ENCODE measurements at places on chromosomes 4 and X. TPM values are rescaled to one million over a fixed set of nuclear protein-coding genes. Genes with fewer than 3 reads are reported as not detected.

DNA sequence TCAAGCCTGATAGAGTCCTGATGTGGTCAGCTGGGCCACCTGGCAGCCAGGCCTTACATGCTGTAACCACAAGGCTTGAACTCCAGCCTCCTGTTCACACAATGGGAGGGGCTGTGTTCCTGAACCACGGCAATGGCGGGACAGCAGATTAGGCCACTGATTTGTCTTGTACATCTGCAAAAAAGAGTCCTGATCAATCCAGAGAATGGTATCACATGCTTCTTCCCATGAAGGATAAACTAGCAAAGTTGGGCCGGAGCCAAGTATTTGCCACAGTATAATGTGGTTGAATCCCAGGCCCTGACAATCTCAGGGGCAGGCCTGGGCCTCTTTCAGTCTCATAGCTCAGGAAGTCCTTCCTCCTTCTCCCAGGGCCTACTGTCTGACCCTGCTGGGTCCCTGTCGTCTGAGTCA lies 2182.5 kb upstream of the AGA start:
- no peak for DNase-seq

DNA sequence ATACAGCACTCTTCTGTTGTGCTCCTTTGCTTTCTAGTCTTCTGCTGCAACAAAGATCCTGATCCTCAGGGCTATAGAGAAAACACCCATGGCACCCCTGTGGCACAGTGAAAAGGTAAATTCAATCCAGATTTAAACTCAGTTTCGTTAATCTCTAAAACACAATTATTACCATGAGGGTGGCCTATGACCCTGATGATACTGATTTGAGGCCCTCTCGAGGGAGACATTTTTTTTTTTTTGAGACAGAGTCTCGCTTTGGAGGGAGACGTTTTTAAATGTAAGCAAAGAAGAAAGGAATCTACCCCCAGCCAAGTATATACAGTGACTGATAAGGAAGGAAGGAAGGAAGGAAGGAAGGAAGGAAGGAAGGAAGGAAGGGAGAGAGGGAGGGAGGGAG lies 967.8 kb upstream of the DIAPH2 start:
- no peak for DNase-seq

DNA sequence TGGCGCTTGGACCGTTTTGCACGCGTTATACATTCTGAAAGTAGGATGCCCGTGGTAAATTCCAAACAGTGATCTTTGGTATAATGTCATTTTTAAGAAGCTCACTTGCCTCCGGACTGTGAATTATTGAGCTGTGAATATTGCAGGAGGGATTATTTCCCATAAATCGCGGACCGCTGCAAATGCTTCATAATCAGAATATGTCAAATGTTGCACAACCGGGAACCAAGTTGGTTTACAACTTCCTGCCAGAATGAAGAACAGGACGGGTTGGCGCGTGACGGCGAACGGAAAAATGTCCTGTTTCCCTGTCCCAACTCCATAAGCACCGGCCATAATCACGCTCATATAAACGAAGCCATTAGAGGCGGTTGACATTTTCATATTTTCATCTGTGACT lies 67.6 kb downstream of the SHOX start:
- peak; percentile 17 for DNase-seq

DNA sequence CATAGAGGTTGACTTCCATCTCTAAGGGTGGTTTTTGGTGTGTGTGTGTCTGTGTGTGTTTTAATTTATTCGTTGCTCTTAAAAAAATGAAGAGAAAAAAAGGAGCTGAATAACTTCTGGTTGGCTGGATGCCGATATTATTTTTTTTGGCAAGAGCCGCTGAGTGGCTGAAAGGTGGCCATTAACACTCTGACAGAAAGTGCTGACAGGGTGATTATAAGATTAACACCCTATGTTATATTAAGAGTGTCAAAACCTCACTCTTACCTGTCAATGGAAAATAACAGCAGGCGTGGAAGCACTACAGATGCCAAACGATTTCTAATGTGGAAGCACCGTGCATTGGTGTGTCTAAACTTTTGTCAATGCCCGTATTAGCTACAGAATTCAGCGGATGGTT lies 622.5 kb downstream of the ANKRD50 start:
- no peak for DNase-seq

GRCh38 chrX:13570261-13570605 lies 832 bp downstream of the EGFL6 start:
- no peak for DNase-seq

DNA sequence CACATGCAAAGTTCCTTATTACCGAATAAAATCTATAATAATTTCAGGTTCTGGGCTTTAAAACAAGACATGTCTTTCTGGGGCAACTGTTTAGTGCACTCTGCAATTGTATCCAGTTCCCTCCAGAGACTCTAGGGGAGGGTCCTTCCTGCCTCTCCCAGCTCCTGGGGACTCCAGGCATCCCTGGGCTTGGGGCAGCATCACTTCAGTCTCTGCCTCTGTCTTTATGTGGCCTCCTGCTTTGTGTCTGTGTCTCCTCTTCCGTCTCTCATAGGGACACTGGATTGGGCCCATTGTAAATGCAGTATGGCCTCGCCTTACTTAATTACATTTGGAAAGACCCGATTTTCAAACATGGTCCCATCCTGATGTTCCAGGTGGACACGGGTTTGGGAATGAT lies 10.9 kb upstream of the ASMTL start:
- DNase-seq: no peak

DNA sequence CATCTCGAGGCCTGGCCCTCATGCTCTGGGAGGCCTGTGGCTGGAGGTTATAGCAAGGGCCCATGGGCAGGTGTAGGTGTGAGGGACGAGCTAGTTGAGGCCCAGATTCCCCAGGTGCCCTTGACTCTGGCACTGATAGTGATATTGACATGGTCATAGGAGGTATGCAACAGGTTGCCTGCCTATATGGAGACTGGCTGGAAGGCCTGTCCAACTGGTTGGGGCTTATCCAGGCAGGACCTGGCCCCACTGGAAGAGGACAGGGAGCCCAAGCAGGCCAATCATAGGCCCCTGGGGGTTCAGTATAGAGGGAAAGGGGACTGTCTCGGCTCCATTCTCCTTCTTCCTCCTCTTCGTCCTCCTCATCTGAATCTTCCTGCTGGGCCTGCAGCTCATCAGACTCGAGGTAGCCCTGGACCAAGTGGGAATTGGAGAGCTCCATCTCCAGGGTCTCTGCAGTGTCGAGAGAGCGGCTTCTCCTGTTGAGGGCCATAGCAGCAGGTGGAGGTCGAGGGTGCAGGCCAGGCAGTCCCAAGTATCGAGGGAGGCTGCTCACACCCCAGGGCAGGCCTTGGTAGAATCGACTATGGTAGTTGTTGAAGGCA lies 15.3 kb downstream of the AMER1 start:
- no peak for DNase-seq

- no peak for DNase-seq
Observed at GRCh38 chrX:112644713-112645112, 35.0 kb downstream of the LHFPL1 start.

GRCh38 chr4:82613121-82613520 lies 51.3 kb upstream of the TMEM150C start:
- DNase-seq: no peak

GRCh38 chrX:40746521-40746920 lies 11.2 kb upstream of the MED14 start:
- peak; percentile 10 for DNase-seq

Gene PPP2R2C
- under 0.01 TPM for total RNA-seq

GRCh38 chrX:21926527-21927278 lies 13.8 kb upstream of the SMS start:
- no peak for DNase-seq

- peak; percentile 55 for DNase-seq
Observed at GRCh38 chr4:6324999-6325787, 55.5 kb downstream of the WFS1 start.

DNA sequence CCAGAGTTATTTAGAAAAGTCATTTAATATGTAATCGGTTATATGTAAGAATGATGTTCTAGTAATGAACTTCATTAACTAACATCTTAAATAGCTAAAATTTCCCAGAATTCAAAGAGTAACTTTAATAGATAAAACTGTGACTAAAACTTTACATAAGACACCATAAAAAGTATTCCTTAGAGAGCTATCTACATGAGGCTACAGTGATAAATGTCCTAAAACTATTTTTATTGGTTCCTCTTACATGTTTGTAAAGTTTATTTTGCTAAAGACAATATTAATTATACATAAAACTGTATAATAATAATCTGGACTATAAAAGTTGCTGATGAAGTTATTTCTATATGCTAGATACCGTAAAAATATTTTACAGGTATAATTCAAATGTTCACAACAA lies 897.7 kb upstream of the EPHA5 start:
- DNase-seq: no peak

Gene IL15
- total RNA-seq: 4.0 TPM

DNA sequence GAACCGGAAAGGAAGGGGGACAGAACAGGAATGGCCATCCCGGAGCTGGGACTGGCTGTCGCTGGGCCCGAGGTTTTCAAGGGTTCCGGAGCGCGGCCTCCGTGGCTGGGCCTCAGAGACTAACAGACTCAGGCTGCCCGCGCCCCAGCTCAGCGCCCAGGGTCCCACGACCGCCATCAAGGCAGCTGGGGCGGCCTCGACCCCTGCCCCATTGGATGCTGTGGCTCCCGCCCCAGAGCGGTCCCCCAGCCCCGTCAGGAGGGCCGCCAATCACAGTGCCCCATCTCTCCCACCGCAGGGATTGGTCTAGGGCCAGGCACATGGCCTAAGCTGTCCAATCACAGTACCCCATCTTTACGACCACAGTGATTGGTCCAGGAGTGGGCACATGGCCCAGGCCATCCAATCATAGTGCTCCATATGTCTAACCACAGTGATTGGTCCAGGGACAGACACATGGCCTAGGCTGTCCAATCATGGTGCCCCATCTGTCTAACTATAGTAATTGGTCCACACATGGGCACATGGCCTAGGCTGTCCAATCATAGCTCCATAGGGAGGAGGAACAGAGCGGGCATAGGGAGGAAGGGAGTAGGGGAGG lies 105.3 kb upstream of the NKX1-1 start:
- peak; percentile 23 for DNase-seq

Gene MMAA
- 1.1 TPM for total RNA-seq

Data from hematopoietic multipotent progenitor cell (in vitro differentiated cells).